ENCODE measurements at places on chromosomes 2 and 18.

- no peak for DNase-seq
Measured at GRCh38 chr2:118991554-118991953, 49.6 kb downstream of the MARCO start.

DNA sequence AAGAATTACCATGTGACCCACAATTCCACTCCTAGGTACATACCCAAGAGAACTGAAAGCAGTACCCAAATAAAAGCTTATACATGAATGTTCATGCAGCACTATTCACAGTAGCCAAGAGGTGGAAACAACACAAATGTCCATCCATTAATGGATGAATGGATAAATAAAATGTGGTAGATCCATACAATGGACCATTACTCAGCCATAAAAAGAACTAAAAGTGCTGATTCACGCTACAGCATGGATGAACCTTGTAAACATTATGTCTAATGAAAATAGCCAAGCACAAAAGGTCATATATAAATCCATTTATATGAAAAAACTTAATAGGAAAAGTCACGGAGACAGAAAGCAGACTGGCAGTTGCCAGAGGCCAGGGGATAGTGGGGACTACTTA is 23.6 kb upstream of the ZFP36L2 start:
- no peak for DNase-seq

GRCh38 chr18:74063023-74063422 is 84.6 kb downstream of the FBXO15 start:
- no peak for DNase-seq

DNA sequence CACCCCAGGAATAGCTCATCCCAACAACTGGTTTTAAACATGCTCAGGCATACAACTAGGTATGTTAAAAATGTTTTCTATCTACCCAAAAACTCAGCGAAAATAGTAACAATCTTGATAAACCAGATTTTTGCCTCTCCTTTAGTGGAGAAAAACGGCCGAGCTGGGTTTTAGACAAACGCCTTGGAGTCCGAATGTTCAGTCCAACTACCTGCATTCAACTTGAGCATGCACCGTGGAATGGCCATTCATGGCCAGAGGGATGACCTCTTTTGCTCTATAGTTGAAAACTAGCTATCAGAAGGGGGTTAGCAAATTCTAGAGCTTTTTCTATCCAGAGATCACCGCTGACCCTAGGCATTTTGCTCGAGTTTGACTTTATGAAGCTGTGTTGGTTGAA is 30.8 kb downstream of the PDIA6 start:
- DNase-seq: no peak

- no peak for DNase-seq
Measured at GRCh38 chr2:33210626-33211025, 263.9 kb downstream of the LTBP1 start.

- DNase-seq: no peak
Measured at GRCh38 chr2:67965246-67965645, 97.6 kb downstream of the C1D start.

DNA sequence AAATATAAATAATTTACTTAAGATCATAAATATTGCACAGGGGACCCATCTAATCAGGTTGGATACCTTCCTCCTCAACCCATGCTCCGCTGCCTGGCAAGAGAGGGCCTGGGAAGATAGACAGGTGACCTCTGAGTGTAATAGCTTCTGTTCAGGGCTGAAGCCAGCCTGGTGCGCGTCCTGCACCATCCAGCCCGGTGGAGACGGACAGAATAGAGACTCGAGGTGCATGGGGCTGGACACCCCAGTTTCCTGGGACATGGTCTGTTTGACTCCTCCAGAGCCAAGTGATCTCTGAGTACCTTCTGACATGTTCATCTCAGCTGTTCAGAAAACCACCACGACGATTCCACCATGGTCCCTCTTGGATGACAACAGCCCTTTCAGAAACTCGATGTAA is 209.3 kb upstream of the MYT1L start:
- DNase-seq: no peak

DNA sequence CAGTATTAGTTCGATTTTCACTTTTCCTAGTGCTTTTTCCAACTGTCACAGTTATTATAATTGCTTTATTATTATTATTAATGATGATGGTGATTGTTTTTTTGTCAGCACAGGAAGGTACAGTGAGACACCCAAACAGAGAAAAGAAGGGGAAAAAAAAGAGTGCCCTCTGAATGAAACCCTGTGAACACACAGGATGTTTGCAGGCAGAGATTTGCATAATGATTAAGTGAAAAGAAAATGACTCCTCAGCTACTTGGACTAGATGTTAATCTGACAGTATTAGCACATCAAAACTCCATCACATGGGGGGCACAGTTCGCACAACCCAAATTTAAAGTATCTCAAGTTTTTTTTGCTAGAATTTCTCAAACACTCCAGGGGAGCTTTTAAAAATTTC is 32.9 kb downstream of the ADD2 start:
- DNase-seq: no peak

- no peak for DNase-seq
Measured at GRCh38 chr18:59383851-59384250, 24.8 kb upstream of the LMAN1 start.

DNA sequence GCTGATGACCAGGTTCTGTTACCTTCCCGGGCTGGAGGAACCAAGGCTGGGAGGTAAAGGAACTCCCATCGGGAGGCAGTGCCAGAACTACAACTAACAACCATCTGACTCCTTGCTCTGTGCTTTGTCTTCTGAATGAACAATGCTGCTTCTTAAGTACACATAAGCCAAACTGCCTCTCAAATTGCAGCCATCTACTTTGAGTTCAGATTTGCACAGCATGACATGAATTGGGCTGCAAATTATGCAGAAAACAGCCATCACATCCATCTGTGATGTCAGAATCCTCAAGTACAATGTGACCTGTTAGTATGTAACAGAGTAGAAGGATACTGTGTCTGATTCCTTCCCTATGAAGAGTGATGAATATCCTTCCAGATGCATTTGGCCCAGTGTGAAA is 290.6 kb downstream of the ZNF521 start:
- DNase-seq: no peak

DNA sequence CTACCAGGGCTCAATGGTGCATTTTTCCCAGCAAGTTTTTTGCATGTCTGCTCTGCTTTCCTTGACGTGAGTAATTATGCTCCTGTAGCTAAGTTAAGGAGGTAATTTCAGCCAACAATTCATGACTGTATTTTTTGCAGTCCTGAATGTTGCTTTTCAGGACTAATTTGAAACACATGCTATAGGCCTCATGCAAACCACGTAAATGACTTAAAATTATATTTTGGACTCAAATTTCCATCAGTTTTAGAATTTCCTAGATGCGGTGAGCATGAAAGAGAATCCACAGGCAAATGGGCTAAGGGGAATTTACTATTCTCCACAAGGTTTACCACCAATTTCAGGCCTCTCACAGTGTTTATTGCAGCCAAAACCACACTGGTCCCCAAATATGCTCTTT is 589.9 kb upstream of the LRRTM1 start:
- DNase-seq: no peak

GRCh38 chr2:47065343-47065742 is 89.8 kb downstream of the STPG4 start:
- no peak for DNase-seq

DNA sequence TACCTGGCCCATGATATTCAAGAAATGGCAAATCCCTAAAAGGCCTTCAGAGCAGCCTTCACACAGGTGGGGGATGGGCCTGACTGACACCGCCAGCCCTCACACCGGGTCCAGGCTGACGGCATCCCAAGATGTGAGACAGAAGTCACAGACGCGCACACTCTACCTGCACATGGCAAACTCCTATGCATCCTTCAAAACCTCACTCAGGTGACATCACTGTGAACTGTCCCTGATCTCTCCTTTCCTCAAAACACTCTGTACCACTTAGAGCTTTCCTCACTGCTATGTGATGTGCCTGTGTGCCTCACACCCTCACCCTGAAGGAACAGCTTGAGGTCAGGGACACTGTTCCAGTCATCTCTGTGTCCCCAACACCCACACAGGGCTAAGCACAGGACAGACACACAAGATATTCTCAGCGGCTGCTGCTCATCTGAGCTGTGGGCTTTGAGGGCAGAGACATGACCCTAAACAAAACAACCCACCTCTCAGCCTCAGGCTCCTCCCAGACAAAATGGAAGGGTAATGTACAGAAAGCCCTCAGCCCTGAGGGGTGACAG is 27.5 kb downstream of the BIN1 start:
- no peak for DNase-seq

DNA sequence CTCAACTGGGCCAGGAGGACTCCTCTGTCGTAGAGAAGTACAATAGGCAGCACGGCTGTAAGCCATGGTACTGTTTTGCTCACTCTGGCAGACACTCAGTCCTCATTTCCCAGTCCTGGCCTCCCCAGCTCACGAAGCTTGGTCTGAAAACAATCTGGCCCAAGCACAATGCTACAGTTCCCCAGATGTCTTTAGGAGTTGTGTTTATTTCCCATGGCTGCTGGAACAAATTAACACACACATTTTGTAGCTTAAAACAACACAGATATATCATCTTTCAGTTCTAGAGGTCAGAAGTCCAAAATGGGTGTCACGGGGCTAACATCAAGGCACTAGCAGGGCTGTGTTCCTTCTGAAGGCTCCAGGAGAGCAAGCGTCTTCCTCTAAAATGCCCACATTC is 13.0 kb downstream of the FABP1 start:
- no peak for DNase-seq

- no peak for DNase-seq
Measured at GRCh38 chr2:203873461-203873860, 5.9 kb downstream of the CTLA4 start.
